ENCODE measurements at places on chromosomes 1 and 21.

GRCh38 chr1:154578058-154578418, 10.5 kb downstream of the CHRNB2 start:
- DNase-seq, result no peak

DNA sequence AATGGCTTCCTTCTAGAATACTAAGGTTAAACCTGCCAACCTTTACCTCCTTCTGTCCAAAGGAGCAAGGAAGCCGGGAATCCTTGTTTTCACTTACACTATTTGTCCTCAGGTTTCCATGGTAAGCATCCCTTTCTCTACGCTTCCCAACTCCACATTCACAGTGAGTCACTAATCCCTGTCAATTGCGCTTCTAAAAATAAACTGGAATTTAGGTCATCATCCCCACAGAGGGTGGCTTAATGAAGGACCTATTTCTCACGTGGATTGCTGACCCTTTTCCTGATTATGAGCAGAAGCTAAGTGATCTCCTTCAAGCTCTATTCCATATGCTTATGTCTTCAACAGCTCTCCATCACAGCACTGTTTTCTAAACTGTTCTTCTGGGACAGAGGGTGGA, 39.9 kb upstream of the ABCA4 start:
- DNase-seq, result peak; percentile 8

DNA sequence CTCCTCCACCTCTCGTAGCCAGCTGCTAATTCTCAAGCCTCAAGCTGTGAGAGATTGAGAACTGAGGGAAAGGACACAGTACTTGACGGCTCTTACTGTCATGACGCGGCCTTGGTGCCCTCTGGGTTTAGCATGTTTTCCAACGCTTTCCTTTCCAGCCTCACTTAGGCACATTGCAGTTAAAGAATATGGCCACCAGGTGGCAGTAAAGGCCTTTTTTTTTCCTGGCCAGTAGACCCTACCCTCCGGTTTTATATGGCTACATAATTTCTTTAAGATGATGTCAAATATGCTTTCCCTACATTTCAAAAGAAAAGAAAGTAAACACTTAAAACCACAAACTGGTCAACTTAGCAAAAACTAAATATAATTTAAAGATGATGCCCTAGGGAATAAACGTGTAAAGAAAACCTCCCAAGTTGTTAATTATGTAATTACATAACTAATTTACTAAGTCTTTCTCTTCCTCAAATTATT, 56.8 kb upstream of the PRDX6 start:
- DNase-seq, result peak; percentile 80

DNA sequence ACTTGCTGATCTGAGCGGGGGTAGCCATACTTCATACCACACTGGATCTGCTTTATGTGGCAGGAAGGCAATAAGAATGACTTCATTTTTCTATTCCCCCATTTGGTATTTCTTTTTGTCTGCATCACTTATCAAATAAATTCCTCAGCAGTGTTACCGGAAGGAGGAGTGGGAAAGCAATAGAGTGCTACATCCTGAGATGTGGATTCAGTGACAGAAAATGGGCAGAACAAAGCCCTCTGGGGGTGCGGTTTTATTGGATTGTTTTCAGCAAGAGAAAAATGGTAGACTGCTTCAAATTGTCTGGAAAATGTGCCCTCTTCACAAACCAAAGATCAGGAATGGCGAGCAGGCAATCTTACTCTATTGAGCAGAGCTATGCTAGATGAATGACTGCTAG, 751.9 kb upstream of the NEGR1 start:
- no peak for DNase-seq

- DNase-seq, result no peak
These were observed 41.2 kb downstream of the OMA1 start for GRCh38 chr1:58505286-58505685.

DNA sequence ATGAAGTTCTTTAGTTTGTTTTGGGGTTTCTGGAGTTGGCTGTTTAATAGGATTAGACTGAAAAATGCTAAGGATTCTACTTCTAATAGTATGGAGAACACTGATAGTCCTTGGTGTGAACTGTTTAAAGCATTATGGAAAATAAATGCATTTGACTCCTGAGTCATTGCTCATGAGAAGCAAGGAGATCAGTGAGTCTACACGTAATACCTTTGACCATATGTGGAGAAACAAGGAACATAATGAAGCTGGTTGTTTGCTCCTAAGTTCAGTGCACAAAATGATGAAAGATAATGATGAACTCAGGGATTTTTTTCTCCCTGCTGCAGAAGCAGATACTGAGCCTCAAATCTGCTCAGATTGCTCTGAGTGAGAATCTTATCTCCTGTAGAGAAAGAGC, 158.9 kb upstream of the COL11A1 start:
- DNase-seq, result no peak

- DNase-seq, result no peak
These were observed 75.0 kb upstream of the DUSP10 start for GRCh38 chr1:221816899-221817298.

GRCh38 chr1:202304375-202304774, 37.4 kb downstream of the UBE2T start:
- peak; percentile 26 for DNase-seq

GRCh38 chr21:45088116-45088515, 13.7 kb downstream of the ADARB1 start:
- no peak for DNase-seq
